ENCODE measurements at places on chromosomes 5 and 9. TPM values are rescaled to one million over a fixed set of nuclear protein-coding genes. Genes with fewer than 3 reads are reported as not detected.

FBP1 gene
- 0.57 TPM for total RNA-seq

FASTKD3 gene
- total RNA-seq: 5.3 TPM

PAPPA gene
- 0.32 TPM for total RNA-seq

MGAT4B gene
- total RNA-seq: 246 TPM

ELOVL7 gene
- total RNA-seq: 0.38 TPM

CCDC192 gene
- total RNA-seq: not detected

GPRIN1 gene
- 2.9 TPM for total RNA-seq

RBM22 gene
- 14.2 TPM for total RNA-seq

SLC1A3 gene
- 0.49 TPM for total RNA-seq

TMEM252 gene
- total RNA-seq: not detected

Measured in bladder microvascular endothelial cell (primary cell).